ENCODE measurements at places on chromosomes 1 and 21.
A peak's percentile ranks its signal among the peaks of the same experiment; 100 is the strongest.

DNA sequence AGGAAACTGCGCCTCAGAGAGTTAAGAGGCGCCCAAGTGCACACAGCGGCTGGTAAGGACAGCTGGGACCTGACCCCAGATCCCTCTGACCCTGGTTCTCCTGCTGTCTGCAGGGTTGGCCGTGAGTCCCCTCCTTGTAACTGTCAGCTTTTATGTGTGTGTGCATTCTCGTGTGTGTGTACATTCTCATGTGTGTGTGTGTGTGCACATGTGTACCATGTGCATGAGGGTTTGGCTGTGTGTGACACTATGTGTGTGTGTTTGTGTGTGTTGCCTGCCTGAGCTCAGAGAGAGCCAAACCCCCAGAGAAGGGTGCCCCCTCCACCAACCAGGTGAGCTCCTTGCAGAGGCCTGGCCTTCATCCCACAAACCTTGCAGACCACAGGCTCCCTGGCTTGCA is 25.9 kb upstream of the EFHD2 start:
- DNase-seq: no peak

GRCh38 chr1:215052256-215053015 is 30.1 kb upstream of the KCNK2 start:
- no peak for DNase-seq

GRCh38 chr1:81208441-81208840 is 592.3 kb upstream of the ADGRL2 start:
- DNase-seq: no peak

- no peak for DNase-seq
These were observed 37.8 kb downstream of the MEGF6 start for GRCh38 chr1:3573500-3573899.

DNA sequence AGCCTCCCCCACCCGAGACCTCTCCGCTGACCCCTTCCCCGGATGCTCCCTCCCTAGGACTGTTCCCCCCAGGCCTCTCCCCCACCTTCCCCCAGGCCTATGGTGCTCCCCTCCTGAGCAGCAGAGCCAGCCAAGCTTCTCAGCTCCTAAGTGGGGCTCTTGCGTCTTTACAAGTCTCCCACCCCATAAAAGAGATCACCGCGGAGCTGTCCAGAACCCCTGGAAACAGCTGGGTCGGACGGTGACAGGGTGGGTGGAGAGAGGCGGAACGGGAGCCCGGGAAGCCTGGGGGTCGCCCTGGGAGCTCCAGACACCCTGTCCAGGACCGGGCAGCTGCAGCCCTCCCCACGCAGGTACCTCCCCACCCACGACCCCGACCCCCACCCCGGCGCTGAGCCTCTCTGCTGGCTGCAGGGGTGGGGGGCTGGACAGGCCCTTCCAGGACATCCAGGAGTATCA is 61.2 kb downstream of the WNT9A start:
- no peak for DNase-seq

DNA sequence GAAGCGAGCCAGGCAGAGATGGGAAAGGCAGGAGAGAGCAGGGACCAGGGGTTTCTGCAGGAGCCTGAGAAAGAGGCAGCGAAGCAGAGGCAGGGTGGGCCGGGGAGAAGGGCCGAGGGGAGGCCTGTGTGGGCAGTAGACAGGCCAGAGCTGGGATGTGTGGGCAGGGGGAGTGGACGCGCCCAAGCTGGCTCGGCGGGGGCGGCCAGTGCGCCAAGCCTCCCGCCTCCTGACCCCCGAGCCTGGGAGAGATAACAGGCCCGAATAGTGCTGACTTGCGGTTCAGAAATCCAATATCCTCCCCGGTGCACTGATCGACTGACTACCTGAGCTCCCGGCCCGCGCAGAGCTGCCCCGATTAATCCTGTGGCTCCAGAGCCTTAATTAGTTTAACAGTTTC is 41.9 kb downstream of the AHDC1 start:
- DNase-seq: no peak

- DNase-seq: peak; percentile 42
These were observed 89.4 kb upstream of the IPO9 start for GRCh38 chr1:201739492-201740085.
